ENCODE measurements at places on chromosomes 11 and 22. TPM values are rescaled to one million over a fixed set of nuclear protein-coding genes. Genes with fewer than 3 reads are reported as not detected.

MSANTD4 gene
- polyA plus RNA-seq = 41.2 TPM

DNA sequence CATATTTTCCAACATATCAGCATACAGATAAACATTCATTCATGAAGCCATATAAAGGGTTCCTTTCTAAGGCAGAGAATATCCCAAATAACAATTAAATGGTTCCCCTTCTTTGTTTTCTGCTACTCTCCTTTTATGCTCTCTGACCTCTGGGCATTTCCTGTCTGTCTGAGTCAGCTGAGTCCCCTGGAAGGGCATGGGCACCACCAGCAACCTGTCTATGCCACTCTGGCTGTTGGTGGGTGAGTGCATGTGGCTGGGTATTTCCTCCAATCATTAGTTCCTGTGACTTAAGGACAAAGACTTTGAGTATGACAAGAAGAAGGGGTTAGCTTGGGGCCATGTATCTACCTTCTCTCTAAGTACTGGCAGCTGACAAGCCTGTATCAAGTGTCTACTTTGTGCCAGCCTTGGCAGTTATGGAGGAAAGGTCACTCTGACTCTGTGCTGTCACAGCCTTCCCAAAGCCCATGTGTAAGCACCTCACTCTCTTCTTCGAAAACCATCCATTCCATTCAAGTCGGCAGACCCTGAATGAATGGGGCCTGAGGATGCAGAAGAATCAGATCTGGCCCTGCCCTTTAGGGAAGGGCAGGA, 86.3 kb upstream of the PHOX2A start:
- no peak for DNase-seq

DNA sequence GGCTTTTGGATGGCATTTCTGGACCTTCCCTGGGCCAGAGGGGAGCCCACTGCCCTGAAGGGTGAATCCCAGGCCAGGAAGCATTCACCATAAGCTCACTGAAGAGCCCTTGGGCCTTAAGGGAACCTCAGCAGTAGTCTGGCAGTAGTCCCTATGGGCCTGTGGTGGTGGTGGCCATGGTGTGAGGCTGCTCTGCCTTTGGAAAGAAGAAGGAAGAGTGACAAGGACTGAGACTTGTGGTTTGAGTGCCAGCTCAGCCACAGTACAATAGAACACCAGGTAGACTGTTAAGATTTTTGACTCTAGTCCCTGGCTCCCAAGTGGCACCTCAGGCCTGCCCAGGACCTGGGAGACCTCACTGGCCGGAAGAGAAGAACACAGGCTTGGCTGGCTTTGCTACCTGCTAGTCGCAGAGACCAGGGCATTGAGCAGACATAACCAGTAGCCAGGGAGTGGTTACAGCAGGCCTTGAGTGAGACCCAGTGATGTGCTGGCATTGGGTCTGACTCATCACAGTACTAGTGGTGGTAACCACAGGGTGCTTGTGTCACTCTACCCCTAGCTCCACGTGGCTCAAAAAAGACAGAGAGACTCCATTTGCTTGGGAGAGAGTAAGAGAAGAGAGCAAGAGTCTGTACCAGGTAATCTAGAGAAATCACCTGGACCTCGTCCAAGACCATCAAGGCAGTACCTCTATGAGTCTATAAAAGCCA, 259.8 kb upstream of the BLID start:
- DNase-seq = no peak

ADAMTS8 gene
- polyA plus RNA-seq = 6.5 TPM

GRCh38 chr11:75330291-75330690, 21.2 kb downstream of the ARRB1 start:
- DNase-seq = no peak

GRCh38 chr11:58006940-58007339, 16.7 kb upstream of the OR9Q1 start:
- DNase-seq = no peak

ZNF70 gene
- 7.1 TPM for polyA plus RNA-seq

SLC22A6 gene
- polyA plus RNA-seq = not detected

SPDYC gene
- polyA plus RNA-seq = 0.10 TPM

- DNase-seq = no peak
Observed at GRCh38 chr11:27241311-27242122, 121.5 kb downstream of the CCDC34 start.

GRCh38 chr11:121999651-122000050, 116.4 kb downstream of the BLID start:
- DNase-seq = no peak

Data from right lung (tissue), 10 donors.